Thymus (tissue), 14 donors: ENCODE measurements at places on chromosomes 11 and 22. TPM values are rescaled to one million over a fixed set of nuclear protein-coding genes. Genes with fewer than 3 reads are reported as not detected.

SAA4 gene
- 0.61 TPM for total RNA-seq

OR4C46 gene
- total RNA-seq, result not detected

PNPLA3 gene
- 0.09 TPM for total RNA-seq

- H3K36me3 ChIP-seq, result no peaks in the 10 kb centered on the region
- no peaks in the 10 kb centered on the region for H3K27me3 ChIP-seq
- no peak overlapping the region for H3K4me3 ChIP-seq
- H3K4me1 ChIP-seq, result no peaks in the 10 kb centered on the region
- DNase-seq, result no peak
- no peak overlapping the region for H3K27ac ChIP-seq
Observed at GRCh38 chr22:33578752-33579151, 341.5 kb downstream of the LARGE1 start.

GRCh38 chr11:12290477-12290922 is 86.9 kb upstream of the PARVA start:
- no peaks in the 10 kb centered on the region for H3K36me3 ChIP-seq
- no peak for DNase-seq
- H3K27ac ChIP-seq, result no peak overlapping the region
- no peak overlapping the region for H3K4me3 ChIP-seq
- H3K4me1 ChIP-seq, result no peaks in the 10 kb centered on the region

DNA sequence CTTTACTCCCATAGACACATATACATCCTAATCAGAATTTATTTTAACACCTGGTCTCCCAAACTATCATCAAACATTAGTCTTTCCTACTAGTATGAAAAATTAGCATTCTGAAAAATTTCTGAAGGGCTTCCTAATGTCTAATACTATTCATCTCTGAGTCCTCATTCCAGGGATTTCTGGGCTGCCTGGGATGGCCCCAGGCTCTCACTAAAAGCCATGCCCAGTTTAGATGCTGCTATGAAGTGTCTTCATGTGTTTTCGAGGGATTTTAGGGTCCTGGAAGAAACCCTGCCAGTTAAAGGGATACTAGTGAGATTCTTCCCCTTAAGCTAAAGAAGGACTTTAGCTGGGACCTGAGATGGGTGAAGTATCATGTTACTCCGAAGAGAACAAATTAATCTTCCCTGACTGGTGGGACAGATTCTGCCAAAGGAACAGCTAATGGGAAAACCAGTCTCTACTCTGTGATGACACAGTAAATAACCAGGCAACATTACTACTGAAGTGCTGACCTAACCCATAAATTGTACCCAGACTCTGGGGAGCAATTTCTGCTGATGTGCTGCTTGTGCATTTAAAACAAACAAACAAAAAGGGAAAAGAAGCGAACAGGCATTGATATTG is 342.6 kb downstream of the SOX6 start:
- H3K4me3 ChIP-seq, result no peak overlapping the region
- H3K27me3 ChIP-seq, result no peaks in the 10 kb centered on the region
- H3K36me3 ChIP-seq, result no peaks in the 10 kb centered on the region
- no peak for DNase-seq

LRRC74B gene
- total RNA-seq, result not detected

DNA sequence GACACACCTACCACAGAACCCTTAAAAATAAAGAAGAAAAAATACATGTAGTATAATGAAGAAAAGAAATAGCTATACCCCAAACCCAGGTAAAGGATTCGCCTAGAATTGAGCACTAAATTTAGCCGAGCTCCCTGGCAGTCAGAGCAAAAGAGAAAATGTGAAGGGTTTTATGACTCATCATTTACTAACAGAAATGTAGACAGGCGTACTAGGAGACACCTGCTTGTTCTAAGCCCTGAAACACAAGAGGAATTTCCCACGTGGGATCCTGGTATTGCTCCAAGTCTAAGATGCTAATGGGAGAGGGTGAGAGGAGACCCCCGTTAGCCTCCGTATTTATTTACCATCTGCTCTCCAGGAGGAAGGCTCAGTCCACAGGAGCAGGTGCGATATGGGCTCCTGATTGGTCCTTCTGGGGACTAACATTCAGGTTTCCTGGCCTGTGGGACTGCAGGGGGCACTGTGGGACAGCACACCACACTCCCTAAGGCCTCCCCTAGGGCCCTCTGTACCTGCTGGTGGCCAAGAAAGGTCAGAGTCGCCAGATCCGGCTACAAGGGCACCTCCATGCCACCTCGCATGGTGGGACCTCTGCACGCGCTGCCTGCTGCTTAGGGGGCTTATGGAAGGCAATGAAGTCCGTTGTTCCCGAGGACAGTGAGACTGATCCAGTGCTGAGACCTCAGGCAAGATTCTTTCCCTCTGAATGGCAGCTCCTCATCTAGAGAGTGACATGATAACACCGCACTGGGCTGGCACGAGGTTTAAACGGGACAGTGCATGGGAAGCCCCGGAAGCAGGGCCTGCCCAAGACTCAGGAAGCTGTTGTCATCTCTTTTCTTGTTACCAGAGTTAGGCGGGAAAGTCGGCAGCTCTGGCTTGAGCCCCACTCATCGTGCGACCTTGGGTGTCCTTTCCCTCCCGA is 25.8 kb downstream of the KCNC1 start:
- no peak overlapping the region for H3K4me3 ChIP-seq
- no peaks in the 10 kb centered on the region for H3K36me3 ChIP-seq
- no peaks in the 10 kb centered on the region for H3K4me1 ChIP-seq
- DNase-seq, result peak; percentile 73
- no peaks in the 10 kb centered on the region for H3K27me3 ChIP-seq
- no peak overlapping the region for H3K27ac ChIP-seq

SLC22A9 gene
- total RNA-seq, result not detected

DNA sequence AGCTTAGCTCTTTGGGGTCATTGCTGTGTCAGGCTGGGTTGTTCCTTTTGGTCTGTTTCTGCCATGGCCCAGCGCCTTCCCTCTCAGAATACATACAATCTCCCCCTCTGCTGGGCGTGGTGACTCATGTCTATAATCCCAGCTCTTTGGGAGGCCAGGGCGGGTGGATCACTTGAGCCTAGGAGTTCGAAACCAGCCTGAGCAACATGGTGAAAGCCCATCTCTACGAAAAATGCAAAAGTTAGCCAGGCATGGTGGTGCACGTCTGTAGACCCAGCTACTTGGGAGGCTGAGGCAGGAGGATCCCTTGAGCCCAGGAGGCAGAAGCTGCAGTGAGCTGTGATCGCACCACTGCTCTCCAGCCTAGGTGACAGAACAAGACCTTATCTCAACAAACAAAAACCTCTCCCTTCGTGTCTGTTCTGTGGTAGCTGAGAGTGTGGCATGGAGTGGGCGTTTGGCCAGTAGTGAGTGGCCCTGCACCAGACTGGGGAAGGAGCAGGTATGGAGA is 46.7 kb upstream of the RAB1B start:
- H3K36me3 ChIP-seq, result peaks cover 49% of the 10 kb centered on the region
- H3K27ac ChIP-seq, result peak overlapping the region; percentile 36
- H3K27me3 ChIP-seq, result no peaks in the 10 kb centered on the region
- peaks cover 7% of the 10 kb centered on the region for H3K4me1 ChIP-seq

GRCh38 chr22:38137876-38138687 is 27.6 kb upstream of the BAIAP2L2 start:
- H3K4me3 ChIP-seq, result no peak overlapping the region
- no peak for DNase-seq
- H3K27ac ChIP-seq, result no peak overlapping the region
- no peaks in the 10 kb centered on the region for H3K27me3 ChIP-seq
- no peaks in the 10 kb centered on the region for H3K4me1 ChIP-seq

DNA sequence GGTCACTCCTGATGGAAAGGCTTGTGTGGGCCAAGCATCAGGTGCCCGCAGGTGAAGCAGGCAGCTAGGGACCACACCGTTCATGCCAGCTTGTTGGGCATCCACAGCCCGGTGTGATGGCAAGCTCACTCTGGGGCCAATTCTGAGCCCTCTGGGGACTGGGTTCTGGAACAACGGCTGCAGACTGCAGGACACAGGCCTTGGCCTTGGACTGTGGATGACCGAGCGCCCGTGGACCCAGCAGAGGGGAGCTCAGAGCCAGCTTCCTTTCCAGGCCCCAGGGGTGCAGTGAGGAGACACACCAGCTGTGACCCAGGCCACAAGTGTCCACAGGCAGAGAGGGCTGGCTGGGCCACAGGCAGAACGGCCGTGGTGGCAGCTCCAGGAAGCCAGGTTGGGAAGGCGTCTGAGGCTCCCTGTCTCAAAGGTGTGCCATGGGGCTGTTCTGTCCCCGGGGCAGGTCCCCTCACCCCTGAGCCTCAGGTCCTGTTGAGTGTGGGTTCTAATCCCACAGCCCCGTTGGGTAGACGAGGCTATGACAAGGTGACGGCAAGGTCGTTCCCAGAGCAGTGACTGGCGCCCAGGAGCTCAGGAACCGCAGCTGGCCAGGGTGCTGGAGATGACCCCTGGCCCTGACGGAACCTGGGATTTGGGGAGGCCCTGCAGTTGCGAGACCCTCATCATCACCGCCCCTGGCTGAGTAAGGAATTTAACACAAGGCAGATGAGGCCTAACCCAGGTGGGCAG is 1079.4 kb downstream of the BRD1 start:
- no peaks in the 10 kb centered on the region for H3K27me3 ChIP-seq
- no peak overlapping the region for H3K4me3 ChIP-seq
- H3K27ac ChIP-seq, result no peak overlapping the region
- H3K4me1 ChIP-seq, result no peaks in the 10 kb centered on the region
- H3K36me3 ChIP-seq, result no peaks in the 10 kb centered on the region

- no peaks in the 10 kb centered on the region for H3K27me3 ChIP-seq
- no peaks in the 10 kb centered on the region for H3K4me1 ChIP-seq
- no peak overlapping the region for H3K4me3 ChIP-seq
- H3K36me3 ChIP-seq, result no peaks in the 10 kb centered on the region
- no peak overlapping the region for H3K27ac ChIP-seq
Observed at GRCh38 chr11:40867991-40868632, 591.3 kb downstream of the LRRC4C start.

GRCh38 chr11:19357943-19358342 is 117.2 kb upstream of the E2F8 start:
- no peak for DNase-seq
- no peaks in the 10 kb centered on the region for H3K27me3 ChIP-seq
- no peaks in the 10 kb centered on the region for H3K4me1 ChIP-seq
- H3K36me3 ChIP-seq, result no peaks in the 10 kb centered on the region
- H3K27ac ChIP-seq, result no peak overlapping the region

- no peaks in the 10 kb centered on the region for H3K27me3 ChIP-seq
- no peak for DNase-seq
- no peaks in the 10 kb centered on the region for H3K4me1 ChIP-seq
- no peak overlapping the region for H3K27ac ChIP-seq
Observed at GRCh38 chr11:70544067-70544773, 145.9 kb downstream of the CTTN start.

DNA sequence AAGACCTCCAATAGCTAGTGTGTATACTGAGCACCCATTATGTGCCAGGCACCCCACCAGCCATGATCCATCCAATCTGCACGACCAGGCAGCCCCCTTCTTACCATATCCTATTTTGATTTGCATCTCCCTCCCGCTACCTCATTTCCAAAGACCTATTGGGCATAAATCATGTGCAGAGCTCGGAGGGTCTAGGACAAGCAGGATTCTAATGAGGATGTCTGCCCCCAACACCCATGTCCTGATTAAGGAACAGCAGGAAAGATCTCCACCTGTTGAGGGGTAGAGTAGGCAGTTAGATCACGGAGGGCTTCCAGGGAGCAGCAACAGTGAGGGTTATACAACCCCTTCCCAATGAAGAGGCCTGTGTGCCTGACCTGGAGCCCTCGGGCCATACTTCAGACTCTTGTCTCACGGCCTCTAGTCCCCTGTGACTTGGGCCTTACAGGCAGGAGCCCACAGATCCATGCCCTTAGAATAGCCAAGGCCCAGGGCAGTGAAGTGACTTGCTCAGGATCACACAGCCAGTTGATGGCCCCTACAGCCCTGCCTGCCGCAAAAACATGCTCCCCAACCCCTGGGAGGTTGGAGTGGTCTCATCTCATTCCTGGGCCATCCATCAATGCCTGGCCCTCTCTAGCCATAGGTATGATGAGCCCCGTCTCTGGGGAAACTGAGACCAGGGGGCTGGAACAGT is 3.5 kb downstream of the RAB3IL1 start:
- DNase-seq, result no peak
- no peak overlapping the region for H3K27ac ChIP-seq
- no peak overlapping the region for H3K4me3 ChIP-seq
- H3K4me1 ChIP-seq, result no peaks in the 10 kb centered on the region
- H3K36me3 ChIP-seq, result no peaks in the 10 kb centered on the region

DNA sequence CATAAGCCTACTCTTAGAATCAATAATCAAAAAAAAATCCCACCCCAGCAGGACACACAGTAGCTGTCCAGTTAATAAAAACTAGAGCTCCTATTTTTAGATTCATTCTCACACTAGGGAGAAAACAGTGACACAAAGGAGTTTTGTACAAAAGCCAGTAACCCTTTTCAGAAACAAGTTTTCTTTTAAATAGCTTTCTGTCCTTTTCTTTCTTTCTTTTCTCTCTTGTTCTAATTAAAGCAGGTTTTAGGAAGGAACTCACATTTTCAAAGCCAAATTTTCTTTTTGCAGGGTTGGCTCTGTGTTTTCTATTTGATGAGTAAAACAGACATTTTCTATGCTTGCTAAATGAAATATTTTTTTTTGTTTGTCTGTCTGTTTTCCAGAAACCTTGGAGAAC is 1390.7 kb downstream of the FAM181B start:
- H3K4me3 ChIP-seq, result no peak overlapping the region
- H3K4me1 ChIP-seq, result no peaks in the 10 kb centered on the region
- H3K27ac ChIP-seq, result no peak overlapping the region

DNA sequence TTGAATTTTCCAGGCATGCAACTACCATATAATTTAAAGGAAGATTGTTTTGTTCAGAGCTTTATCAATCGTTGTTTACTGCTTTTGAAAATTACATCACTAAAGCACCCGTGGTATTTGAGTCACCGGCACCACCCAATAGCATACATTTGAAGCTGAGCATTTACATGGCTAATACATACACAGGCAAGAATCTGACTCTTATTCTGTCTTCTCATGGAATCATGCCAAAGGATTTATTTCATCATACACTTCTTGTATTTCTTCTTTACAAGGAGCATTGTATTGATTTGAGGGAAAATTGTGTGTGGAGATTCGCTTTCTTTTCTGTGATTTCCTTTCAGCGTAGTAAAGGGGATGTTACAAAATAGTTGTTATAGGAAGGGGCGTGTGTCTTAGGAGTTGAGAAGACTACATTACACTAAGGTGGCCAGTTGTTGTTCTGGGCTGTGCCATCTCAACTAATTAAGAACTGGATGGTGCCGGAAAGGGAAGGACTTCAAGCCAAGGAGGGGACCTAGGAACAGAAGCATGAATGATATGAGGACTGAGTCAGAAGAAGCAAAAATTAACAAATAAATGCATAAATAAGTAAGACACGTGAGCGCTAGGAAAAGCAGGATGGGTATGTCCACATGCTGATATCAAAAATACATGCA is 12.9 kb upstream of the CD3E start:
- no peak overlapping the region for H3K27ac ChIP-seq
- DNase-seq, result no peak
- peaks cover 13% of the 10 kb centered on the region for H3K4me1 ChIP-seq
- no peaks in the 10 kb centered on the region for H3K36me3 ChIP-seq
